Omental fat pad (tissue), 4 donors: ENCODE measurements at places on chromosomes 6 and 20.

- DNase-seq = no peak
Measured at GRCh38 chr6:64224819-64225218, 589.2 kb downstream of the PHF3 start.

DNA sequence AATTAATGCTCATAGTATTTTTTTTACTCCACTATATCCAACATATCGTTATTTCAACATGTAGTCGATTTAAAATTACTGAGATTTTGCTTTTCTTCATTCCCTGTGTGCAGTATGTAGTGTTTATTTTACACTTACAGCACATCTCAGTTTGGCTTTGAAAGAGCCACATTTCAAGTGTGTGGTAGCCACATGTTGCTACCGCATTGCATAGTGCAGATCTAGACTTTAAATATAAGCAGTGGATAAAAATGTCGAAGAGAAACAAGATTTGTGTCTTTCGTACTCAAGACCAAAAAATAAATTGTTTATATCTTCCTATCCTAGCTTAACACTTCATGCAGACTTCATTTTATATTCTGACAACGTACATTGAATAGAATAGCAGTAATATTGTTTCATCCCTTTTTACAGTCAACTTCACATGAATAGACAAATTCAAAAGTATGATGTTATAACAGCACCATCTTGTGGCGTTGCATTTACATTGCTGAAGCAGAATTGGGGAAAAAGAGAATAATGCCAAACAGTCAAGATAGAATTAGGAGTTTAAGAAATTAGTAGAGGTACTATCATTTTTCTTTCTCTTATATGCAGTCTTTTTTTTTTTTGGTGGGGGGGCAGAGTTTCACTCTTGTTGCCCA, 29.9 kb downstream of the FBXO5 start:
- DNase-seq = no peak

DNA sequence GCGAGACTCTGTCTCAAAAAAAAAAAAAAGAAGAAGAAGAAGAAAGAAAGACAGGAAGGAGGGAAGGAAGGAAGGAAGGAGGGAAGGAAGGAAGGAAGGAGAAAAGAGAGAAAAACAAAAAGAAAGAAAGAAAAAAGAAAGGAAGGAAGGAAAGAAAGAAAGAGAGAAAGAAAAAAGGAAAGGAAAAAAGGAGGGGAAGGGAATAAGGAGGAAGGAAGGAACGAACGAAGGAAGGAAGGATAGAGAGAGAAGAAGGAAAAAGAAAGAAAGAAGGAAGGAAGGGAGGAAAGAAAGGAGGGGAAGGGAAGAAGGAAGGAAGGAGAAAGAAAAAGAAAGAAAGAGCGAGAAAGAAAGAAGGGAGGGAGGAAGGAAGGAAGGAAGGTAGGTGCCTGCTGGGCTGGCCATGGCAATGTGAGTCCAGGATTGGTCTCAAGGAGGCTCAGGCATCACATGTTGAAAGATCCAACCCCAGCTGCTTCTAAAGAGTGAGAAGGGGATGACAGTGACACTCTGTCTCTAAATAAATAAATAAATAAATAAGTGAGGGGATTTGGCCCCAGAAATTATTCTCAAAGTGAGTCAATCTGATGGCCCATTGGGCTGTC, 24.3 kb upstream of the SRSF6 start:
- no peak for DNase-seq

DNA sequence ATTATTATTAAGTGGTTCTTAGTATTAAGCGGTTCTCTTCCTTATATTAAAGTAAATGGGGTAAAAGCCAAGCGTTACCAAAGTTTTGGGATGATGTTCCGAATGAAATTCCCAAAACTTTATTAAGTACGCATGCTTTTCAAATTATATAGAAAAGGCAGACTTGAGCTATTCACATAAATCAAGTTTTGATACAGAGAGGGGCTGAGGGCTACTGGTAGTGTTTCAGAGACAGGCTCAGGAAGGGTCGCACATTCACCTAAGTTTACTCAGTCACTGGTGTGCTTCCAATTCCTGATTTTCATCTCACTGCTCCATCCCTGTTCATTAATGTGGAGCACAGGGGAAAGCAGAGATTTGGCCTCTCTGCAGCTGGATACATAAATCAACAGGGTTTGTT, 652.2 kb downstream of the QKI start:
- no peak for DNase-seq

- no peak for DNase-seq
Measured at GRCh38 chr6:152471456-152472265, 165.5 kb downstream of the SYNE1 start.

DNA sequence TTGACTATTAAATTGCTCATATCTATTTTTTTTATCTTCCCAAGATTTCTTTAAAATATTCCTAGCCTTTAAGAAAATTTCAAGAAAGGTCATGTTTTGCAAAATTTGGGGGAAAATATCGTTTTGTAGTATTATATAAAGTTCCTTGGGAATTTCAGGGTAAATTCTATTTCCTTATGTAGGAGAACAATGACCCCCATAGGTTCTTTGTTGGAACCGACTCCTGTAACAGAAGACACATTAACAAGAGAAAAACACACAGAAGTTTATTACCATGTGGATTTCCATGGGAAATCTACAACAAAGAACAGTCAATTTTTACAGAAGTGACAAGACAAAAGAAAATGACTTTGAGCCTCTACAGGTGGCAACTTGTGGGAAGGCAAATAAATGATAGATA, 68.1 kb downstream of the ADGB start:
- no peak for DNase-seq

- no peak for DNase-seq
Measured at GRCh38 chr6:135475292-135475886, 22.2 kb downstream of the AHI1 start.

DNA sequence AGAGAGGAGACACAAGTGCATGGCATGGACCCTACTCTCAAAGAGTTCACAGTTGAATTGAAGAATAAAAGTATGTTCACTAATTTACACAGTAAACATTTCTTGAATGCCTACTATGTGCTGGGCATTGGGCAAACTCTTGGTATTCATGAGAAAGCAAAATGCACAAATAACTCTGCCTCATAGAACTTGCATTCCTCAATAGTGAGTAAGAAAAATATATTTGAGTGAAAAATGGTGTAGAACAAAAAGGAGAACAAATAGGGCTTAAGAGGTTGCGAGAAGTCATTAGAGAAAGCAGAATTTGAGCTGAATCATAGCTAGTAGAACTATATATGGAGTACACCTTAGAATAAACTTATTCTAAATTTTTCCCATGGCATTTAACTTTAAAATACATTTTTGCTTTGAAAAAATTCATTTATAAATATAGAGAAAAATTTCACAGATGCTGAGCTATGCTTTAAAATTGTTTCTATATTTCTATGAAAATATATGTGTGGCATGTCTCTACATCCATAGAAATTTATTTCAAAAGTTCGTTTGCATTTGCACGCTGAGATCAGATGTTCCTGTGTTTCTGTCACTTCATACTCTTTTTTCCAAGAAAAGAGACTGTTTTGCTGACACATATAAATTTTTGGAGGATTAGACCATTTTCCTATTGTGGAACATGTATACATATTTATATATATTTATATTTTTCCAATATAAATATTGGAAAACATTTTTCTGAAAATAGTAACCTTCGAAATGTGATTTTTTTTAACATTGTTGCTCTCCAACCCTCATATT, 236.1 kb downstream of the KCNQ5 start:
- DNase-seq = no peak

GRCh38 chr6:5084360-5084780, 771 bp upstream of the PPP1R3G start:
- no peak for DNase-seq

DNA sequence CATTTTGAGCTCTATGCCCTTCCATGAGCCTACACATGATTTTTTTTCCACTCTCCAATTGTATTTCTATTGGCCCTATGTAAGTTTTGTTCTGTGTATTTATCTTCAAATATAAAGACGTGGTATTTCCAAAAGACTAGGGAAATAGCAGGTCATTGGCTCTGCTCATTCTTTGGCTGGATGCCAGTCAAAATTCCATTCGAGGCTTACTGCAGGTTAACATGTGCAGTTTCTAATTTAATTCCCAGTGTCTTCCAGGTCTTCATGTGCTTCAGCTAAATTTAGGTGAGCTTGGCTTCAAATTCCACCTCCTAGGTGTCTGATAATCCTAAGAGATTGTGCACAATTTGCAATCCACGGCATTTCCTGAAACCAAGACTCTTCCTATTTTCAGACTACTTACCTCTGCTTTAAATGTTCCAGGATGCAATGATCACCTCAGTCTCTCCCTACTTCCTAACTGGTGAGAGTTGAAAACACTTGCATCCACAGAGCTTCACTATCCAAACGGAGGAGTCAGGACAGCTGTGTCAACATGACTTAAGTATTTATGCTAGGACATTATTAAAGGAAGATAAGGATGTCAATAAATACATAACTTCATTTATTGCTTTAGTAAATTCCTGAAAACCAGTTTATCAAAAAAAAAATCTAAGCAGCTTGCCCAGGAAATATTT, 236.1 kb downstream of the COL12A1 start:
- DNase-seq = no peak

DNA sequence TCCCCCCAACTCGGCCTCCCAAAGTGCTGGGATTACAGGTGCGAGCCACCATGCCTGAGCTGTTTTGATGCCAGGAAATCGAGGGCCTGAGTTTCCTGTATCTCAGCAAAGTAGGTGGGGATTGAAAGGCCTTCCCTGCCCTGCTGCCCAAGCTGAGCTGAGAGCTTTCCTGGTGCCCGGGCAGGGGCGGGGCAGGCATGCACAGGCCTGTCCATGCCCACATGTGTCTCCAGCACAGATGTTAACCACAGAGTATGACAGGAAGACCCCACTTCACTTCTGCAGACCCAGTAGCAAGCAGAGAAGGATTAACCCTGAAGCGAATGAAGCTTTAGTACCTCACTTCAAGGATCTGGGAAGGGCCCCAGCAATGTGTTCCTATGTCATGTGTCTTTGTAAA, 66.0 kb downstream of the GPR6 start:
- DNase-seq = no peak

GRCh38 chr6:72724545-72724944, 102.7 kb downstream of the KCNQ5 start:
- DNase-seq = no peak

GRCh38 chr6:30272032-30272431, 54.7 kb upstream of the TRIM39 start:
- no peak for DNase-seq
